ENCODE measurements at places on chromosomes 2 and 18. TPM values are rescaled to one million over a fixed set of nuclear protein-coding genes. Genes with fewer than 3 reads are reported as not detected.

GRCh38 chr2:161976295-161976694, 97.7 kb downstream of the DPP4 start:
- no peak overlapping the region for H3K4me3 ChIP-seq
- H3K4me1 ChIP-seq: no peaks in the 10 kb centered on the region
- peaks cover 3% of the 10 kb centered on the region for H3K27me3 ChIP-seq
- no peak overlapping the region for H3K27ac ChIP-seq
- no peak for DNase-seq
- no peaks in the 10 kb centered on the region for H3K36me3 ChIP-seq

GRCh38 chr2:31467426-31467825, 52.9 kb upstream of the XDH start:
- no peak overlapping the region for H3K27ac ChIP-seq
- H3K4me1 ChIP-seq: no peaks in the 10 kb centered on the region
- H3K36me3 ChIP-seq: no peaks in the 10 kb centered on the region
- H3K4me3 ChIP-seq: no peak overlapping the region

GRCh38 chr18:62450175-62450545, 72.7 kb upstream of the ZCCHC2 start:
- no peak overlapping the region for H3K27ac ChIP-seq
- no peak for DNase-seq
- no peak overlapping the region for H3K4me3 ChIP-seq
- no peaks in the 10 kb centered on the region for H3K4me1 ChIP-seq
- H3K36me3 ChIP-seq: no peaks in the 10 kb centered on the region

DNA sequence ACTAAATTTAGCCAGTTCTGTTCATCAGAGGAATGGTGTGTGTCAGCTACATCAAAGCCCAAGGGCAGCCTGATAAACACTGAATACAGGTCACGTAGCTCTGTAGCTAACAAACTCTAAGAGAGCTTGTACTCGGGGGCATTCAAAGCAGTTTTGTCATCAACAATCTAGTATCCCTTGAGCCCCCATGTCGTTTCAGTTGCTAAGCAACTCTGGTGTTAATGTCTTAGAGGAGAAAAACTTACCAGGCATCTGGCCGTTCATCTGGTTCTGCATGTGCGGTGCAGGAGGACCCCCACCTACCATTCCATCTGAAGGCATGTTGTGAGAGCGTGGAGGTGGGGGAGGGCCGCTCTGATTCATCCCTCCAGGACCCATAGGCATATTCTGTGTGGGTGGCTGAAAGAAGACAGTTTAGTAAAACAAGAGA, 33.1 kb downstream of the SS18 start:
- peaks cover 67% of the 10 kb centered on the region for H3K36me3 ChIP-seq
- H3K27ac ChIP-seq: no peak overlapping the region
- no peaks in the 10 kb centered on the region for H3K27me3 ChIP-seq
- H3K4me1 ChIP-seq: peaks cover 10% of the 10 kb centered on the region

- H3K4me3 ChIP-seq: no peak overlapping the region
- peaks cover 6% of the 10 kb centered on the region for H3K27me3 ChIP-seq
- DNase-seq: no peak
- H3K4me1 ChIP-seq: peaks cover 1% of the 10 kb centered on the region
- no peak overlapping the region for H3K27ac ChIP-seq
- no peaks in the 10 kb centered on the region for H3K36me3 ChIP-seq
Measured at GRCh38 chr18:49677081-49677480, 115.2 kb downstream of the LIPG start.

DNA sequence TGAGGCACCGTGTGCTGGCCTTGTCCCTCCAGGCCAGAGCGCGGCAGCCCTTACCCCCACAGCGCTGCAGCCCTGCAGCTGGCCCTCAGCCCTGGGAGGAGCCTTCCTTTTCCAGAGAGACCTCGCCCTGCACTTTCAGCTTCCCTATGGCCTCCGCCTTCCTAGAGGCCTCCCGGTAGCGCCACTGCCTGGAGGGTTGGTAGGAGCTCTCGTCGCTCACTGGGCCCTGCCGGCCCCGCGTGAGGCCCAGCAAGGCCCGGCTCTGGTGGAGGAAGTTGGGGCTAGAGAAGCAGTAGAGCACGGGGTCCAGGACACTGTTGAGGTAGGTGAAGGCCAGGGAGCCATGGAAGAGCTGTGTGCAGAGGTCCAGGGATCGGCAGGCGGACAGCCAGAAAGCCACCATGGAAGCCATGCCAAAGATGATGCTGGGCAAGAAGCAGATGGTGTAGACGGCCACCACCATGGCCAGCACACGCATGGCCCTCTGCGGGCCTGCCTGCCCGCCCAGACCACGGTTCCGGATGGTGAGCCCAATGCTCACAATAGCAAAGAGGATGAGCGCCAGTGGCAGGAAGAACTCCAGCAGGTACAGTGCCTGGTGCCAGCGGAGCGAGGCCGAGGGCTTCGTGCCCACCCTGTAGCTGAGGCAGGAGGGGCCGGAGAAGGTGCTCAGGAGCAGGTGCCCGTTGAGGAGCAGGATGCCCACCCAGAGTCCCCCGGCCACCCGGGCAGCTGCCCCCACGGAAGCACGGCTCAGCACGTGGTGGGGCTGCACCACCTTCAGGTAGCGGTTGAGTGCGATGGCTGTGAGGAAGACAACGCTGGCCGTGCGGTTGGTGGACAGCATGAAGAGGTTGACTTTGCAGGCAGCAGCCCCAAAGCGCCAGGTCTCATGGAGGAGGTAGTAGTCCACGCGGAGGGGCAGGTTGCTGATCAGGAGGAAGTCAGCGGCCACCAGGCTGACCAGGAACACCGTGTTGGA, 821 bp downstream of the OXER1 start:
- no peak overlapping the region for H3K4me3 ChIP-seq
- no peaks in the 10 kb centered on the region for H3K4me1 ChIP-seq
- DNase-seq: no peak
- no peak overlapping the region for H3K27ac ChIP-seq
- no peaks in the 10 kb centered on the region for H3K27me3 ChIP-seq

Gene IKZF2
- 51.5 TPM for total RNA-seq

Gene POTEF
- total RNA-seq: not detected

Gene CCDC68
- total RNA-seq: 0.33 TPM

DNA sequence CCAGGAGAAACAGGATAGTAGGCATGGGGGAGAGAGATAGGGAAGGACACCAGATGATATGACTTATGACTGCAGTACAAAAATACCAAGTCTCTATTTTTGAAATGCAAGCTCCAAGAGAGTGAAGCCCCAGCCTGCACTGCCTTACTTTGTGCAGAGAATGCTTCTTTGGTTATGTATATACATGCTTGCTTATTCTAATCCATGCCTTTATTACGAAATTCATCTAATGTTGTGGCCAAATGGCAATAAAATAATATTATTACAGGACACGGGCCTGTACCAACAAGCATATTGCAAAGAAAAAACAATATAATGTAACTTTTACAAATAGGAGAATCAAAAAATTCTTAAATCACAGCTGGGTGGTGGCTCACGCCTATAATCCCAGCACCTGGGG, 110.8 kb downstream of the BCL11A start:
- H3K27me3 ChIP-seq: no peaks in the 10 kb centered on the region
- no peak for DNase-seq
- H3K4me1 ChIP-seq: peaks cover 94% of the 10 kb centered on the region
- peaks cover 5% of the 10 kb centered on the region for H3K36me3 ChIP-seq
- H3K27ac ChIP-seq: peak overlapping the region; percentile 99

DNA sequence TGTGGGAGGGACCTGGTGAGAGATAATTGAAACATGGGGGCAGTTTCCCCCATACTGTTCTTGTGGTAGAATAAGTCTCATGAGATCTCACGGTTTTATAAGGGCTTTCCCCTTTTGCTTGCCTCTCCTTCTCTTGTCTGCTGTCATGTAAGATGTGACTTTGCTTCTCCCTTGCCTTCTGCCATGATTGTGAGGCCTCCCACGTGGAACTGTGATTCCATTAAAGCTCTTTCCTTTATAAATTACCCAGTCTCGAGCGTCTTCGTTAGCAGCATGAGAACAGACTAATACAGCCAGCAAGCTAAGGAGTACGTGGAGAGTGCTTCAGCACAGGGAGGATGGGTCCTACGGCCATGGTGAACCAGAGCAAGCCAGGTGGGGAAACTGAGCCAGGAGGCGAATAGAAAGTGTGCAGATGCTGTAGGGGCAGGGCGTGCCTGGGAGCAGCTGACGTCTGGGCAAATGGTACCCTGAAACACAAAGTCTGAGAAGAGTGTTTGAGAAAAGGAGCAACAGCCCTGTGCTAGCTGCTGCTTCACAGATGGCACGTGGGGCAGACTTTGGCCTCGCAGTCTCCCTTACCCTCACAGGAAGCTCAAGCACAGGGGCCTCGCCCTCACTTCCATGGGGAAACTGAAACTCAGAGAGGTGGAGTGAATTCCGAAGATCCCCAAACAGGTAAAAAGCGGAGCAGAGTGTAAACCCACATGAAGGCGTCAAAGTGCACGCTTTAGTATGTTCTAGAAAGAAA, 64.2 kb downstream of the MYT1L start:
- H3K4me1 ChIP-seq: no peaks in the 10 kb centered on the region
- no peak overlapping the region for H3K4me3 ChIP-seq
- H3K36me3 ChIP-seq: no peaks in the 10 kb centered on the region
- H3K27ac ChIP-seq: no peak overlapping the region
- DNase-seq: no peak
